ENCODE measurements at places on chromosomes 16 and 17. TPM values are rescaled to one million over a fixed set of nuclear protein-coding genes. Genes with fewer than 3 reads are reported as not detected.

- DNase-seq = peak; percentile 88
These were observed 206.0 kb downstream of the IRX3 start for GRCh38 chr16:54080524-54081008.

Gene FLYWCH1
- total RNA-seq = 47.1 TPM

GRCh38 chr17:57456622-57457021 is 200.3 kb downstream of the MSI2 start:
- no peak for DNase-seq

GRCh38 chr17:15648386-15648785 is 28.9 kb upstream of the FBXW10B start:
- DNase-seq = no peak

Gene ITGAX
- total RNA-seq = 0.23 TPM

- DNase-seq = no peak
These were observed 4.2 kb upstream of the NUDT16L1 start for GRCh38 chr16:4689091-4689671.

Gene PPP1R1B
- not detected for total RNA-seq
